ENCODE measurements at places on chromosomes 2 and 18. TPM values are rescaled to one million over a fixed set of nuclear protein-coding genes. Genes with fewer than 3 reads are reported as not detected.

GRCh38 chr2:170743530-170744239, 26.5 kb upstream of the ERICH2 start:
- DNase-seq, result no peak

GRCh38 chr18:77323640-77324299, 74.1 kb downstream of the GALR1 start:
- DNase-seq, result no peak

GRCh38 chr2:144520756-144521487, 1.0 kb upstream of the ZEB2 start:
- no peak for DNase-seq

DNA sequence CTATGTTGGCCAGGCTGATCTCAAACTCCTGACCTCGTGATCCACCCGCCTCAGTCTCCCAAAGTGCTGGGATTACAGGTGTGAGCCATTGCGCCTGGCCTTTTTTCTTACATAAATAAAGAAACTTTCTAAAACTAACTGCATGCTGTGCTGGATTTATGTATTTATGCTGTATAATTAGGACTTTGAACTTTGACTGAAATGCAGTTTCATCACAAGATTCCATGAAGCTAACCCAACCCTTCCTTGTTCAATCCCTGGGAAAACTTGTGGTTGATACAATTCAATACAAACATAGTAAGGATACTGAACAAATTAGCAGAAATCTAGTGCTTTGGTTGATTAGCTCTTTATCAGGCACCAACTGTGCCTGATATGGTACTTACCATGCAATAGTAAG, 20.9 kb upstream of the SLC35F5 start:
- no peak for DNase-seq

DNA sequence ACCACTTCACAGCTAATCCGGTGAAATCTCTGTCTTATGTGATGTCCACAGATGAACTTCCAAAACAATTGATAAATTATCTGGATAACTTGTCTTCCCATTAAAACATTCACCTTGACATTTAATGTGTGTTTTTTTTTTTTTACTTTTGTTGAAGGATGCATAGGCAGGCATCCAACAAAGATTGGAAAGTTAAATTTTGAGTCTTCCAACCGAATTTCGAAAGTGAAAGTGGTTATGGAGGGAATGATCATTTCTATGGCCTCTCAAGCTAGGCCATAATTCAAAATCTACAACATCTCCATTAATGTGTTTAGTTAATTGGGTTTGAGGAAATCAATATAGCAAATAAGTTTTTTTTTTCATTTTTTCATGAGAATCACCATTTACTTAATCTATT, 1495.5 kb upstream of the ACVR2A start:
- DNase-seq, result no peak

GRCh38 chr18:24039671-24040070, 25.1 kb downstream of the TTC39C start:
- no peak for DNase-seq

DNA sequence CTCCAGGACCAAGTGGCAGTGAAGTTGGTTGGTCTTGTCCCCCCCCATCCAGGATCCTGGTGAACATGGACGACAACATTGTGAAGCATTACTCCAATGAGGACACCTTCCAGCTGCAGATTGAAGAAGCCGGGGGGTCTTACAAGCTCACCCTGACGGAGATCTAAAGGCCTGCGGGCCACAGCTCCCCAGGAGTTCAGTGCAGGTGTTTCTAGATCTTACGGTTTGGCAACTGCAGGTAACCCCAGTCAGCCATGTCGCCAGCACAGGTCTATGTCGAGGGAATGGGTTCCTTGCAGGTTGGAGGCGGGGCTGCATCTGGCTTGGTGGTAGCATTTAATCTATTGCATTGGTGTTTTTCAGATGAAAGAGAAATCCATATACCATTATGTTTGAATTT, 42.8 kb upstream of the KLF11 start:
- no peak for DNase-seq

SMAD7 gene
- 22.4 TPM for total RNA-seq

CROCC2 gene
- total RNA-seq, result not detected

GCG gene
- not detected for total RNA-seq

IL1R2 gene
- total RNA-seq, result 1.6 TPM

Data from activated CD4-positive, alpha-beta T cell treated with anti-CD3 and anti-CD28 coated beads, Interleukin-2, amount 10 ng/mL, durations not matched to agents 24 days and 14 days (primary cell).